ENCODE measurements at places on chromosomes 1 and 21.

- DNase-seq: no peak
These were observed 312.5 kb upstream of the PKN2 start for GRCh38 chr1:88371436-88372023.

DNA sequence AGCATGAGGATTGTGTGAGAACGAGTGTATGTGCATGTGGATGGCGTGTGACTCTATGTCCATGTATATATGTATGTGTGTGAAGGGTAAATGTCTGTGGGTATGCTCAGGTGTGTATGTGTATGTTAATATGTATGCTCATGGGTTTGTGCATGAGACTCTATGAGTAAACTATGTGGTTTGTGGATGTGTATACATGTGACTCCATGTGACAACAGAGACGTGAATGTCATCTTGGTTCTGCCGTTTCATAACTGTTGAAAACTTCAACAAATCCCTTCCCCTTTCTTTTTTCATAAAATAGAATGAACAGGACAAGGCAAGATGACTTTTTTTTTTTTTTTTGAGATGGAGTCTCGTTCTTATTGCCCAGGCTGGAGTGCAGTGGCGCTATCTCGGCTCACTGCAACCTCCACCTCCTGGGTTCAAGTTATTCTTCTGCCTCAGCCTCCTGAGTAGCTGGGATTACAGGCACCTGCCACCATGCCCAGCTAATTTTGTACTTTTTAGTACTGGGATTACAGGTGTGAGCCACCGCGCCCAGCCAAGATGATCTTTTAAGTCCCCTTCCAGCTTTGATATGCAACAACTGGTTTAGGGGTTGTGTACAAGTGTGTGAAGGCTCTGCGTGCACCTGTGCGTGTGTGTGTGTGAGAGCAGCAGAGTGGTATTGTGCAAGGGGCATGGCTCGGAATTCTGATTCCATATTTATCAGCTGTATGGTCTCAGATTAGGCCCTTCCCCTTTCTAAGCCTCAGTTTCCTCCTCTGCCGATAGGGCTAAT is 106.3 kb downstream of the EBNA1BP2 start:
- DNase-seq: no peak

DNA sequence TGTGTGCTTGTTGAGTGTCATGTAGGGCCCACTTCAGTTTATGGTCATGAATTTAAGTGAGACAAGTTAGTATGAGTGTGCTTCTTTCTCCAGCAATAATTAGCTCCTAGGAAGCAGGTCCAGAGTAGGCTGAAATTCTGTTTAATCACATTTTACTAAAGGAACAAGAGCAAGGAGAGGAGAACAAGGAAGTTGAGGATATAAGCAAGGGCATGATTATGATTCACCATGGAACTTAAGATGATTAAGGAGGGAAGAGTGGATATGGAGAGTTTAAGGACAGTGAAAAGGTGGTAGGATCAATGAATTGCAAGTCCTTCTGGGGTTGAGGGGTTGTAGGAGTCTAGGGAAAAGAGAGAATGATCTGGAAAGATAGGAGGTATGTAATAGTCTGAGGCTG is 3.1 kb upstream of the DIPK1A start:
- no peak for DNase-seq

DNA sequence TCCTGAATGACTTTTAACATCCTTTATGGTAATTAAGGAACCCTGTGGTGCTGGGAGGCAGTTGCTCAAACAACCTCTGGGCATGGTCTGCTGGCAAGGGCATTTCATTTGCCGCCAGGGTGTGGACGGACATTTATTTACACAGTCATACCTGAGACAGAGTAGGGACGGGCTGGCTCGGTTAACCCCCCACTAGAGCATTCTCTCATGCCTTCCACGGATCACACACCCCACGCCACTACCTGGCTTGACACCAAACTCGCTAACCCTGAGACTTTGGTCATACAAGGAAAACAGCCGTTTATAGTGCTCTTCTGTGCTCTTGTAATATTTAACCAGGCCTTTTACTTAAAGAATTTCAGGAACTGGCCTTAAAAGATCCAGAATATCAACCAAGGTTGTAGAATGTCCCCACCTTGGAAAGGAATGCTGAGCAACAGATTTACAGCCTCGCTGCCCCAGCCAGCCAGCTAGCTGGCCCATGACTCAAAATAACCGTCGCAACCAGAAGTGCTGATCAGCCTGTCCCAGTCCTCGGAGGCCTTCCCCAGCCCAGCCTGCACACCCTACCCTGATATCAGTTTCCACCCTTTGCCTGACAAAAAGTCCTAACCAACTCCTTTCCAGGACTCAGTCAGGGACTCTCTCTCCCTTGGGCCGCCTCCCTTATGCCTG is 6.5 kb upstream of the PDXK start:
- no peak for DNase-seq

DNA sequence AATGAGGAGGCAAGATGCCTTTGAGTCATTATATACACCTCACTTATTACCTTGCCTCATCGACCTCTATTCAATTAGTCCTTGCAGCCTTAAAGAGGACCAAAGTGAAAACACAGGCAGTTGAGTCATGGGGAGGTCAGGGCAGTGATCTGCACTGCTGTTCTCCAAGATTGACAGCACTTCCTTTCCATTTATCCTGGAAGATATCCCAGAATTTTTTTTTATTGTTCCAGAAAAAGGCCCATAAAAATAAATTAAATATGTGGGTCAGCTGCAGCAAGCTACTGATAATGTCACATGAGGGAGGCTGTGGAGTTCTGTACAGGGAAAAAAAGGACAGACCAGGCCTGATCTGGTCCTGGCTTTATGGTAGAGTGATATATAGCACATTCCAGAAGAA is 33.2 kb upstream of the CDC42BPA start:
- DNase-seq: no peak

DNA sequence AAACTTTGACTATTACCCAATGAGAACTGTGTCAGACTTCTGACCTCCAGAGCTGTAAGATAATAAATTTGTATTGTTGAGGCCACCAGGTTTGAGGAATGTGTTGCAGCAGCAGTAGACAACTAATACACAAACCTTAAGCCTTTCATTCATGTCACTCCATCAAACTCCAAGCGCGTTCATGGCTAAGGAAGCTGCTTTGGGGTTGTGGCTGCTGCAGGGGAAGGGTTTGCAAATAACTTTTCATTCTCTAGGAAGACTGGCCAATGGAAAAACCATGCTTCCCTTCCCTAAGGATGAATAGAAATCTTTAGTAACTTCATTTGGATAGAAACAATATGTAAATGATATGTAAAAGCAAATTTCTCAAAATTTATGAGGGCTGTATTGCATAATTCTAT is 170.4 kb downstream of the RHOU start:
- DNase-seq: no peak

- DNase-seq: peak; percentile 22
These were observed 64.6 kb downstream of the IER5 start for GRCh38 chr1:181152892-181153633.

- DNase-seq: no peak
These were observed 8.9 kb upstream of the ITLN2 start for GRCh38 chr1:160963521-160963920.

- no peak for DNase-seq
These were observed 152.6 kb downstream of the ZNF281 start for GRCh38 chr1:200257235-200257634.

GRCh38 chr1:5980314-5981008 is 11.8 kb downstream of the NPHP4 start:
- no peak for DNase-seq

- DNase-seq: no peak
These were observed 52.2 kb upstream of the KIAA1614 start for GRCh38 chr1:180860535-180860934.

DNA sequence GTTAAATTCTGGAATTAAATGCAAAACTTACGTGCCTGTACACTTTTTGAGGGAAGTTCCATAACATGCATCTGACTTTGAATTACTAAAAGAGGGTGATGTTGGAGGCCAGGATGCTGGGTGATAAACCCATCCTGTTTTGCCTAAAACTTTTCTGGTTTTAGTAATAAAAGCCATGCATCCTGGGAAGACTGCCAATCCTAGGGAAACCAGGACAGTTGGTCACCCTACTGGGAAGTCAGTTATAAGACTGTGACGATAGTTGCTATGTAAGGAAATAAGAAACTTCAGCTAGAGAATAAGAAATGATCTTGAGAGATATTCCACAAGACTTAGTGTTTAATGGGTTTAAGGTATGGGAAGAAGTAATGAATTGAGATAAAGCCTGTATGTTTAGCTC is 336.6 kb upstream of the LYPLAL1 start:
- DNase-seq: no peak

GRCh38 chr1:7103874-7104273 is 318.6 kb downstream of the CAMTA1 start:
- DNase-seq: no peak

GRCh38 chr1:115544131-115544530 is 97.6 kb upstream of the VANGL1 start:
- no peak for DNase-seq

GRCh38 chr1:76957961-76958360 is 90.7 kb downstream of the ST6GALNAC5 start:
- no peak for DNase-seq

DNA sequence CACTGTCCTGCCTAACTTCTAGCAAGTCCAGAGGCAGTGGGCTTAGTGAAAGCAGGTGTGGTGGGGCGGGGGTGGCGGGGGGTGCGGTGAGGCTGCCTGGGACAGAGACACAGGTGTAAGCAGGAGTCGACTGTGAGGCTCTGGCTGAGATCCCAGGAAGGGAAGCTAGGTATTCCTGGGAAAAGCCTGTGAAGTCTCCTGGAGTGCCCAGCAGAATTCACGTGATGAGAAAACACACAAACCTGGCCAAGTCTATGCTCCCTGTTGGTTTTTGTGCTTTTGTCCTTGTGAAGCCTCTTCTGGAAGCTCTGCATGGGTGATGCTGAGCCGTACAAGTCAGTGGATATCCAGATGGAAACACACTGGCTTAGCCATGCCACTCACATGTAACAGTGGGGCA is 5.3 kb downstream of the GALNT2 start:
- DNase-seq: no peak

- no peak for DNase-seq
These were observed 42.6 kb downstream of the ADCY10 start for GRCh38 chr1:167871331-167871730.

GRCh38 chr1:172229942-172230341 is 190.5 kb upstream of the C1orf105 start:
- no peak for DNase-seq

DNA sequence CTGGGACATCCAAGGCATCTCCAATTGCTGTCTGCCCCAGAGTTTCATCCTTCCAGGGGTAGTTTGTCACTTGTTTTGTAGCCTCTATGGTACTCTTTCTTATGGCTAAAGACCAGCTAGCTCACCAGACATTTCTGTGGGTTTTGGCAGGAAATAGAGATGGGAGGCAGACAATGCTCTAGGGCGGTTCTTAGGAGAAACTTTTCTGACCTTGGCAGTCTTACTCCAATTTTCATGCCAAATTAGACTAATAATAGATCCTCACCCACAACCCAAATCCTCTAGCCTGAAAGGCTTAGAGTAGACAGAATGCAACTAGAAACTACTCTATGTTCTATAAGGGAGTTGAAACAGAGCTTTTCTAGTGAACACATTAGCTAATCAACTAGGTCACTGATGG is 69.8 kb downstream of the LRIG2 start:
- no peak for DNase-seq

- no peak for DNase-seq
These were observed 111.4 kb downstream of the TBX19 start for GRCh38 chr1:168391851-168392681.

DNA sequence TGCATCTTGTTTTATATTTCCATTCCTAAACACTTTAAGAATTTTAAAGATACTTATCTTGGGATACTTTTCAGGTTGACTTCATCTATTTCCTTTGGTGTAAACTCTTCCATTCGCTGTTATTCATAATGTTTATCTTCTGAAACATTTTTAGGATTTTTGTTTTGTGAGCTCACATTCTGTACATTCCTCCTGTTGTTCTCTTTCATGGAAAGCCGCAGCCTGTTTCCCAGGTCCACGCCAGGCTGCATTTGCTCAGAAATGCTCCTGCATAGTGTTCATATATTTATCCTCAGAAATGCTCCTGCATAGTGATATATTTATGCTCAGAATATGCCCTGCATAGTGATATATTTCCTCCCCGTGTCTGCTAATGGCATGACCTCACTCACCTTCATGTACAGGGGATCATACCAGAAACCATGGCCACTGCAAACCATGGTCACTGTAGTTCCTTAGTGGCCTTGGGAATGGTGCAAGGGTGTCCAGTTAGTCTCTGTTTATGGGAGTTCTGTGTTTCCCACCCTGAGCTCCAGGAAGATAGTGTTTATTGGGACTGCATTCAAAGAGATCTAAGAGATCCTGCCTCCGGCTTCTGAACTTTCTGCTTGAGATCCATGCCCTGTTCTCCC is 153.9 kb upstream of the GREM2 start:
- no peak for DNase-seq

GRCh38 chr1:31785947-31786290 is 21.8 kb upstream of the ADGRB2 start:
- no peak for DNase-seq

- DNase-seq: no peak
These were observed 7.1 kb upstream of the GNPAT start for GRCh38 chr1:231233735-231234417.

DNA sequence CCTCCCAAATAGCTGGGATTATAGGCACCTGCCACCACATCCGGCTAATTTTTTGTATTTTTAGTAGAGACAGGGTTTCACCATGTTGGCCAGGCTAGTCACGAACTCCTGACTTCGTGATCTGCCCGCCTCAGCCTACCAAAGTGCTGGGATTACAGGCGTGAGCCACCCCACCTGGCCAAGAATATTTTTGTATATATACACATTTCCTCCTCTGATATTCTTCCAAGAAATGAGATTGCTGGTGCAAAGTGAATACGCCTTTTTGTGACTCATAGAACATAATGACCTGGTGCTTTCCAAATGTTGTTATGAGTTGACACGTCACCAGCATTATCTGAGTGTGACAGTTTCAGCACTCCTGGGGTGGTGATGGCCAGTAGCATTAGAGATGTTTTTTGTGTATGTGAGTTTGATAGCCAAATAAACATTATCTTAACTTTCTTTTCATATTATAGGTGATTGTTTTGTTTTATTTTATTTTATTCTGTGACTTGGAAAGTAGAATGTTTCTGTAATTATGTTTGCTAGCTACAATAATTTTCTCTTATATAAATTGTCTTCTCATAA is 54.9 kb downstream of the KCNK1 start:
- no peak for DNase-seq

DNA sequence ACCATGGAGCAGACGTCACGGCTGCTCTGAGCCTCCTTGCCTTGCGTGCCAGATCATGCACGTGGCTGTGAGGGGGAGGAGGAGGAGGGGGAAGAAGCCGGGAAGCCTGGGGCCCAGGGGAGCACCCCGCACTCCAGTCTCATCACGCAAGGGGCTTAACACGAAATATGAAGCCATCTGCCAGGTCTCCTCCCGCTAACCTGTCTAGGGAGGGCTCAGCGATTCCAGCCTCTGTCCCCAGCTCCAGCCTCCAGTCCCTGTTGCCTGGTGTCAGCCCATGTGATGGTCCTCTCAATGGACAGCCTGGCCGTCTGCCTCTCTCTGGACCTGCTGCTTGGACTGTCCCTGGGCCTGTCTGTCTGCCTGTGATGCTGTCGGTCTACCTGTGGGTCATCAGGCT is 22.5 kb upstream of the C1QA start:
- DNase-seq: no peak

- no peak for DNase-seq
These were observed 40.8 kb downstream of the BCAR3 start for GRCh38 chr1:93640656-93641440.

- no peak for DNase-seq
These were observed 25.2 kb downstream of the TP73 start for GRCh38 chr1:3677484-3677883.

Measured in CD8-positive, alpha-beta T cell (primary cell).